ENCODE measurements at places on chromosomes 3 and 15.

DNA sequence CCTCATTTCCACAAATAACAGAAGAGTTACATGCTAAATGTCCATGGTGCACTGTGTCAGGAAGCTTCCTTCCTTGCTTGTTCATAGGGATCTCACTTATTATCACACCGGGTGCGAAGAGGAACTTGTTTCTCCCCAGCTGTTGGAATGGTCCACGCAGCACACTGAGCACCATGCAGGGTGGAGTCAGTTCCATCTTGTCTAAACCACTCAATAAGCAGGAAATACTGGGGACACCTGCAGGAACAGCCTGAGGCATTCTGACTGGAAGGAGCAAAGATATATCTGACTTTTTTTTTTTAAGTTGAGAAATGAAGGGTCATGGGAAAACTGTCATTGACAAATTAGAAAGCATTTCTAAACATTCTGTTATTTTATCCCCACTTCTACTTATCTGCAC lies 70.0 kb upstream of the WDR72 start:
- no peak for DNase-seq

GRCh38 chr3:105747060-105747541 lies 121.7 kb downstream of the CBLB start:
- DNase-seq, result no peak

DNA sequence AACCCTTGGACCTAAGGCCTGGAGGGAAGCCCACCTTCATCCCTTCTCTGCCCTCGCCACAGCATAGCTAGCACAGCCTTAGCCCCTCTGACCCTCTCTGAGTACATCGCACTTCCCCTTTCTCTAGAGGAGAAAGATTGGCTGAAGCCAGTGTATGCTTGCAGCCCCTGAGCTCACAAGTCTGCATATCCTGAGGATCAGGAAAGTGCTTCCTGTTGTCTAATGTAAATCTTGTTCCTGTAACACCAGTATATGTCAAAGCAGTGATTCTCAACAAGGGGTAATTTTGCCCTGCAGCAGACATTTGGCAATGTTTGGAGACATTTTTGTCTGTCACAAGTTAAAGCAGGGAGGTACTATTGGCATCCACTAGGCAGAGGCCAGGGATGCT lies 2.2 kb upstream of the PRKCD start:
- DNase-seq, result no peak

GRCh38 chr3:144164352-144164751 lies 192.7 kb downstream of the DIPK2A start:
- DNase-seq, result no peak

DNA sequence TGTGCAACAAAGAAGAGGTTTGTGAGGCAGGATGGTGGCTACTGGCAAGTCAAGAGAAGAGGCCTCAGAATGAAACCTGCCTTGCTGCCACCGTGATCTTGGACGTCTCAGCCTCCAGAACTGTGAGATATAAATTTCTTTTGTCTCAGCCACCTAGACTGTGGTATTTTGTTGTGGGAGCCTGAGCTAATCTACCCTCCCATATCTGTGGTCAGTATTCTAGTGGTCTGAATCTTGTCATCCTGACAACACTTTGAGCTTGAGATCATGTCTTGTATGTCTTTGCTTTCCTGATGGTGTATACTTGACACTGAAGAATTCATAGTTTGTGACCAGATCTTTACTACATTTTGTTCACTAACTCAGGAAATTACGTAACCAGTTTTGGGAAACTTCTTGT lies 240.6 kb upstream of the GOLIM4 start:
- DNase-seq, result no peak

GRCh38 chr3:52820736-52821135 lies 9.7 kb downstream of the ITIH4 start:
- peak; percentile 36 for DNase-seq

DNA sequence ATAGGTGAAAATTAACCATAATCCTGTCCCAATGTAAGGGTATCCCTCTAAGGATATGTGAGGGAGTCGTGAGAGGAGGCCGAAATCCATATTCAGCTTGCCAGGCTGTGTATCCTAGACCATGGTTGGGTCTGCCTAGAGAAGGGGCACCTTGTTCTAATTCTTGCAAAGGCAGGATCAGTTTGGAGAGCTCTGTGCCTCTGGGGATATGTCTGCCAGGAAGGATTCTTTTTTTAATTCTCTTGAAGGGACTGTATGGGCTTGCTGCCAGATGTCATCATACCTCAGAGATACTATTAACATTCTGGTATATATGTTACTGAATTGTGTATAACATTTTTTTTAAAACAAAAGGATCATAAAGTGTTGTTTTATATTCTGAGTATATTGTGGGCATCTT lies 2.4 kb downstream of the ATP1B3 start:
- no peak for DNase-seq

- DNase-seq, result no peak
Measured at GRCh38 chr15:74174958-74175253, 1.4 kb downstream of the ISLR start.

- no peak for DNase-seq
Measured at GRCh38 chr15:38652183-38652794, 87.7 kb upstream of the RASGRP1 start.

GRCh38 chr3:151135541-151136337 lies 50.3 kb downstream of the MED12L start:
- peak; percentile 63 for DNase-seq

GRCh38 chr15:96337365-96338023 lies 7.0 kb downstream of the NR2F2 start:
- DNase-seq, result no peak

DNA sequence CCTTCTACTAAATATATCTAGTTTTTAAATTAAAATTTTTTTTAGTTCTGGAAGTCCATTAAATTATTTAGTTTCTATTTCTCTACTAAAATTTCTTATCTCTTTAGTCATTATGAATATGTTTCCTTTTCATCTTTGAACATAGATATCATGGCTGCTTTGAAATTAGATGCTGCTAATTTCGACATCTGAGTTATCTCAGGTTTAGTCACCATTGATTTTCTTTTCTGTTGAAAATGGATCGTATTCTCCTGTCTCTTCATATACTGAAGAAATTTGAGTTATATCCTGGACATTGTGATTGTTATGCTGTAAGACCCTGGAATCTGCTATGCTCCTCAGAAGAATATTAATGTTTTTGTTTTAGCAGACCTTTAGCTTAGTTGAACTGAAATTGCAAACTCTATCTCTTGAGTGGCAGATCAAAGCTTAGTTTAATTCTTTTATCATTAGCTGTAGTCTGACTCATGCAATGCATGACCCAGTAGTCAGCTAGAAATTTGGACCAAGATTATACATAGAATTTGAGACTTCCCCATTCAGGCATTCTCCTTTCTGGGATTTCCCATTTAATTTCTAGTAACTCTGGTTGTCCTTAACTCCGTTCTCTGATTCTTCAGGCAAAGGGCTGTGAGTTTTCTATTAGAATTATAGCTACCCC lies 439.8 kb upstream of the IL12A start:
- no peak for DNase-seq

- no peak for DNase-seq
Measured at GRCh38 chr3:38507120-38507519, 11.0 kb downstream of the EXOG start.

DNA sequence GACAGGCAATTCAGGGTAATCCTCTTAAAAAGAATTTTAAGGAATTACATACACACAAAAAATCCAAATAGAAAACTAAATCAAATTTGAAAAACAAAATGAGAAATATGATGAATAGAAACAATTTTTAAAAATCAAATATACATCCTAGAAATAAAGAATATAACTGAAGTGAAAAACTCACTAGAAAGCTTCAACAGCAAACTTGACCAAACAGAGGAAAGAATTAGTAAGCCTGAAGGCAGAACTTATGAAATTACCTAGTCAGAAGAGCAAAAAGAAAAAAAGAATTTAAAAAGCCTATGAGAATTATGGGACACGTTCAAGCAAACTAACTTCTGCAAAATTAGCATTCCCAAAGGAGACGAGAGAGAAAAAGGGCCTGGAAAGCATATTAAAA lies 206.1 kb downstream of the PCCB start:
- DNase-seq, result no peak

- DNase-seq, result no peak
Measured at GRCh38 chr15:62334536-62334935, 169.5 kb upstream of the C2CD4B start.

- DNase-seq, result no peak
Measured at GRCh38 chr3:39211332-39212130, 19.1 kb upstream of the XIRP1 start.

- no peak for DNase-seq
Measured at GRCh38 chr3:31848163-31848818, 132.8 kb downstream of the OSBPL10 start.

GRCh38 chr3:179723617-179724016 lies 70.8 kb downstream of the USP13 start:
- DNase-seq, result no peak

DNA sequence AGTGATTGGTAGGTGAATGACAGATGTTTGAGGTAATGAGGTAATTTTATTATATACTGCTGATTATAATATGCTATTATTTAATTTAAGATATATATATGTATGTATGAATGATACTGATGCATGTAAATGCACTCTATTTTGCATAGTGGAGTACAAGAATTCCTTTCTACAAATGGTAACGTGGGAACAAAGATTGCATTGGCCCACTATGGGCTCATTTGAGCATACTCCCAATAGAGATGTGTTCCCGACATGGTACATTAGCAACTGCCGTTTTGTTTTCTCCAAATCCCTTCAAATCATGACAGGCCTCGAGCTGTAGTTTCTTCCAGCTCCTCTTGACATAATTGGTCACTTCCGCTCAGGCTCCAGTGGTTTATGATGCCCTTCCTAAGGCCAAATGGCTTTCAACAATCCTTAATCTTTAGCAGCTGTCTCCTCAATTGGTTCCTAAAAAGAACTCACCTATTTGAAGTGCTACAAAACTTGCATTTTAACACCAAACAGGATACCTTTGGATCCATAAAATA lies 266.1 kb downstream of the ADAMTSL3 start:
- no peak for DNase-seq

- DNase-seq, result no peak
Measured at GRCh38 chr3:2793987-2794386, 316.2 kb downstream of the IL5RA start.

- DNase-seq, result no peak
Measured at GRCh38 chr3:188036375-188037194, 117.4 kb upstream of the LPP start.

DNA sequence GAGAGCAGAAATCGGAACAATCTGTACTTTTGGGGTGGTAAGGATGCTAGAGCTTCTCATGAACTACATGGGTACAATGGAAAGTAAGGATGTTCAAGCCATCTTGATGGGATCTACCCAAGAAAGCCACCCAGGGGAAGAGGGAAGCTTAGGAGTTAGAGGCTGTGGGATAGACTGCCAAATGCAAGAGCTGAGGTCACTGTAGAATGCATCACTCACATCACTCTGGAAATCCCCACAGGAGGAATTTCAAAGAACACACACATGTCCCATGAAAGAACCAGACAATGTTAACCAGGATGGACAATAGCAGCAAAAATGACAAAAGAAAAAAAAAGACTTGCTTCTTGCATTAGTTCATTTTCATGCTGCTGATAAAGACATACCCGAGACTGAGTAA lies 32.8 kb upstream of the UBE2E2 start:
- no peak for DNase-seq

- DNase-seq, result no peak
Measured at GRCh38 chr3:134242649-134243617, 7.7 kb downstream of the RYK start.

- DNase-seq, result peak; percentile 26
Measured at GRCh38 chr15:74954515-74954914, 2.1 kb downstream of the RPP25 start.

DNA sequence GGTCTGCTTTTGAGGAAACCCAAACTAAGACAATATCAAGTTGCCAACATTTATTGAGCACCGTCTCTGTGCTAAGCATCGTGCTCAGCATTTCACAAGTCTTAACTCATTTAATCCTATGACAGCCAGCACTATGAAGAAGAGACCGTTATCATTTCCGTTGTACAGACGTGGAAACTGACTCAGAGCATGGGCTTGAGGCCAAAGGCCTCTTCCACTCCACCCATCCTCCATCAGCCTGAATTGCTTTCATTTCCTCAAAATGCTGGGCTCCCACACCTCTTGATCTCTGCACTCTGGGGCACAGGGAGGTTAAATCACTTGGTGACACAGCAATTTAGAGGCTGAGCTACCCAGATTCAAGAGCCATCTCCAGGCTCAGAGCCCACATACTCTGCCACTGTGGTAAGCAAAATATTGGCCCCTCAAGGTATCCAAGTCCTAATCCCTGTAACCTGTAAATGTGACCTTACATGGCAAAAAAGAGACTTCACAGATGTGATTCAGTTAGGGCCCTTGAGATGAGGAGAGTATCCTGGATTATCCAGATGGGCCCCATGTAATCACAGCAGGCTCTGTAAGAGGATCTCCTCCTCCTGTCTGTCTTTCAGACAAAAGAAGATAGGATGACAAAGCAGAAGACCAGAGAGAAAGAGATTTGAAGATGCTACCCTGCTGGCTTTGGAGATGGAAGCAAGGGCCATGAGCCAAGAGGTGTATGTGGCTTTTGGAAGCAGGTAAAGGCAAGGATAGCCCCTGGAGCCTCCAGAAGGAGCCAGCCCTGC lies 24.3 kb upstream of the FLNB start:
- peak; percentile 74 for DNase-seq

GRCh38 chr3:194064380-194065332 lies 71.3 kb upstream of the HES1 start:
- no peak for DNase-seq

DNA sequence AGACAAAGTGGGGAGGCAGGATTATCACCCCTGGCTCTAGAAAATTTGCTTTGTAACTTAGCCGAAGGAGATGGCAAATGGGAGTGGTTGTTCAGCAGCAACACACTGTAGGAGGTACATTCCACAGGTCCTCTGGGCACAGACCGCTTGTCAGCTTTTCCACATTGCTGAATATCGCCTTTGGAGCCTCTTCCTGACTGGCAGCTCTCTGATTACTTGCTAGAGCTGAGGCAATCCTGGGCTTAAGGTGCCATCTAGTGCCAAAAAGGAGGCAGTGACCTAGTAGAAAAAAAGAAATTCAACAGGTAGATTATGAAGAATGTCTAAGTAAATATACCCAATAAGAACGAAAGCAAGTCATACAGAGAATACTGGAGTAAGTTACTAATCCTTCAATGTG lies 13.1 kb upstream of the SCN5A start:
- no peak for DNase-seq

- DNase-seq, result no peak
Measured at GRCh38 chr3:118488732-118489131, 545.9 kb downstream of the IGSF11 start.
